ENCODE measurements at places on chromosomes 4 and X.

DNA sequence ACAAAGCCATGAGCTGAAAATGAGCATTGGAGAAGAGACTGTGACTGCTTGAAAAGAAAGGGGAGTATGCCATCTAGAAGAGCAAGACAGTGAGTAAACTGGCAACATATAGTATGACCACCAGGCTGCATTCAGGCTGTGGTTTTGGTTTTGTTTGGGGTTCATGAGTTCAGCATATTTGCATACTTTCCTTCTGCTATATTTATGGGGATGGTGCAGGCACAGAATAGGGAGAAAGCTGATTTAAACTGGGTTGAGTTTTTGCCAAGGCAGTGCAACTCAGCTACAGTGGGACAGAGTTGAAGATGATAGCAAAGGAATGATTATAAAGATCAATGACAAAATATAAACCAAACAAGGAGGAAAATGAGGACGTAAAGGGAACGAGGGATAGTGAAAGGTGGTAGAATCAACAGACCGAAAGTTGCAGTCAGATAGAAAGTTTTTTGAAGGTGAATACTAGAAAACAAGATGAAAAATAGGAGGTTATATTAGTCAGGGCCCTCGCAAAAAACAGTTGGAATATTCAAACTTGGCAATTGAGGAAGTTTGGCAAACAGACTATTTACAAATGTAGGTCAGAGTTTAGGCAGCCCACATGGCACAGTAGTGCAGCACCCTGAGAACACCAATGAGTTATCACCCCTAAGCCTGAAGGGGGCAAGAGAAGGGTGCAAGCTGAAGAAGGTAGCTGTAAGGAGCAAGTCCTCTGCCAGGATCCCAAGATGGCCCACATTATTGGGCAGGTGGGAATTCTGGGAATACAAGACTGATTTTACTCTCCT lies 114.8 kb upstream of the MAP9 start:
- DNase-seq = no peak

- DNase-seq = no peak
These were observed 10.0 kb upstream of the SPCS3 start for GRCh38 chr4:176309772-176310171.

- DNase-seq = no peak
These were observed 558.7 kb downstream of the SPRY1 start for GRCh38 chr4:123955167-123955800.

GRCh38 chrX:2898846-2899512 lies 30.2 kb downstream of the ARSD start:
- peak; percentile 24 for DNase-seq

GRCh38 chrX:15790769-15791290 lies 546 bp downstream of the ZRSR2 start:
- no peak for DNase-seq

GRCh38 chr4:48244665-48245064 lies 25.0 kb downstream of the TEC start:
- DNase-seq = no peak

DNA sequence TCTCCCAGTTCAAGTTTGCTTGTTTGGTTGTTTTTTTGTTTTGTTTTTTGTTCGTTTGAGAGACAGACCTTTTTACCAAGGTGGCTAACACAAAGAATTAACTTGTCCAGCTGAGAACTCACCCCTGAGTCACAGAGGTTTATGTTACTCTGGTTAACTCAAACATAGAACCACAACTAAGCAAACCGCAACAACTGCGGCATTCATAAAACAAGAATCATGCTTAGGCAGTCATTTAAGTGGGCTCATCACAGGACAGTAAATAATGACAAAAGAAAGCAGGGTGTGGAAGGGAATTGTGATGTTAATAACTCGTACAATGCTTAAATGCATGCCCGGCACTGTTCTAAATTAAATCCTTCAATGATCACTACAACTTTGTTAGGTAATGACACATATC lies 24.7 kb upstream of the IL13RA1 start:
- peak; percentile 73 for DNase-seq

GRCh38 chrX:14590216-14590615 lies 60.9 kb downstream of the GLRA2 start:
- DNase-seq = no peak

- DNase-seq = no peak
These were observed 13.5 kb downstream of the TIMP1 start for GRCh38 chrX:47595716-47596251.

DNA sequence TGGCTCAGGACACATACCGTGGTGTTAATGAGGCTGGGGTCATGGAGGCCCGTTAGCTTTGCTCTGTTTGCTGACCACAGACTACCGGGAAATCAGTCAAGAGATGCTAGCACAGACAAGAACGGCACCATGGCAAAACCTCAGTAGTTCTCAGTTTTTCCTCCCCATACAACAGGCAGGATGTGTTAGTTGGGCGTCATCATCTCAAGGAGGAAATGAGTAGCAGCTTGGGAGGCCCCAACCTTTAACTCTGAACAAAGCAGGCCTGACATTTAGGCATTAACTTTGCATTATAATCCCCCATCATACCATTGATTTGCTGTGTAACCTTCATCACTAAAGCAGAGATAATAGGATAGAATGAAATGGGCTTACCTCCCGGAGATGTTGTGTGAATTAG lies 714.2 kb downstream of the RPA4 start:
- no peak for DNase-seq

GRCh38 chr4:7324651-7325121 lies 110.0 kb downstream of the PSAPL1 start:
- no peak for DNase-seq

GRCh38 chrX:111170017-111170416 lies 74.0 kb downstream of the PAK3 start:
- DNase-seq = no peak

GRCh38 chr4:76584241-76585152 lies 149.5 kb downstream of the SHROOM3 start:
- no peak for DNase-seq

DNA sequence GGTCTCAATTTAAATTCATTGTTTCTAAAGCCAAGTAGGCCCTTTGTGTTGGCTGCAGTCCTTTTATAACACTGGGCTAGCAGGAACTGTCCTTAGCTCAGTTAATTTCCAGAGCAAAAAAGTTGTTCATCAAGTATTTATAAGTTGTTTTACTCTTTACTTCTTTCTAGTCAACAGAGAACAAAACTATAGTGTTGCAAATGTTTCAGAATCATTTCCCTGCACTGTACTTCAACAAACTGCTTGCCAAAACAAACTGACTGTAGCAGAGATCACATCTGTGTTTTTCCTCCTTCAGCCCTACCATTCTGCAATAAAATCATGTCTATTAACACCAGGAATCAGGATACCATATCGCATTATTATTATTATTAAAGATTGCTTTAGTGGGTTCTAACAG lies 168.5 kb upstream of the SH3RF1 start:
- DNase-seq = no peak

- DNase-seq = no peak
These were observed 64.8 kb downstream of the MAOB start for GRCh38 chrX:43817444-43817843.

- DNase-seq = no peak
These were observed 562.0 kb downstream of the SMARCA1 start for GRCh38 chrX:128961290-128961689.

- DNase-seq = no peak
These were observed 40.5 kb upstream of the OGT start for GRCh38 chrX:71492231-71493065.

GRCh38 chr4:35952751-35953150 lies 291.6 kb downstream of the ARAP2 start:
- DNase-seq = no peak

GRCh38 chr4:154194649-154195048 lies 296.9 kb downstream of the DCHS2 start:
- DNase-seq = no peak

Data from HepG2 (cell line).